ENCODE measurements at places on chromosomes 11 and 22.

DNA sequence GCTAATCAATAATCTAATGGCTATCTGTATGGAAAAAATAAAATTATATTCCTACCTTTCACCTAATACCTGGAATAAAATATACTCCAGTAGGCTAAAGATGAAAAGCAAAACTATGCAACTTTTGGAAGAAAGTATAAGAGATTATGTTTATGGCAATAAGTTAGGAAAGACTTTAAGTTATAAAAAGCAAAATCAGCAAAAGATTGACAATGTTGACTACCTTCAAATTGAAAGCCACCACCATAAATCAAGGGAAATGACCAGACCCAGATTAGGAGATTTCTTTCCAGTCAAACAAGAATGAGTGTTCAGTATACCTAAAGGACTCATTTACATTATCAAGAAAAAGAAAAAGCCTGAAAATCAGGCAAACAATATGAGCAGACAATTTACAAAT lies 159.1 kb upstream of the ZBED5 start:
- no peak for DNase-seq

DNA sequence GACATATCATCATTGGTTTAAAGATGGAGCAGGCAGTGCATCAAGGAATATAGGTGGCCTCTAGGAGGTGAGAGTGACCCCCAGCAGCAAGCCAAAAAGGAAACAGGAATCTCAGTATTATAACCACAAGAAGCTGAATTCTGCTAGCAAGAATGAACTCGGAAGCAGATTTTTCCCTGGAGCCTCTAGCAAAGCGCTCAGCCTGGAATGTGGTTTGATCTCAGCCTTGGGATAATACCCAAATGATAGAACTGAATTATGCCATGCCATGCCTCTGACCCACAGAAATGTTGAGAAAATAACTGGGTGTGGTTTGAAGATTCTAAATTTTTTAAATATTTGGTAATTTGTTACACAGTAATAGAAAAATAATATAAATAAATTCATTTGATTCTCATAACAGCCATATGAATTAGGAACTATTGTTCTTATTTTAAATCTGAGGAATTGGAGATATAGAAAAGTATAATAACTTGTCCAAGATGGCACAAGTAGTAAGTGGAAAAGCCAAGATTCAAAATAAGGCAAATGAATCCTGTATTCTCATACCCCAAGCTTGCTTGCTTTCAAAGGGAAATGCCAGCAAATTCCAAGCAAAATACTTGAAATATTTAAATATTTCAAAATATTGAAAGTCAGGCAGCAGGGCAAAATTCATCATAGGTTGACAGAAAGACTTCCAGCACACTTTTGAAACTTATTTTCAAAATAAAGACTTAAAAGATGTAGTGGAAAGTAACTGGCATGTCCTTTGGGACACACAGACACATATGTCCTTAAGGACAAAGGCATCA lies 567.4 kb downstream of the KCNA4 start:
- no peak for DNase-seq

DNA sequence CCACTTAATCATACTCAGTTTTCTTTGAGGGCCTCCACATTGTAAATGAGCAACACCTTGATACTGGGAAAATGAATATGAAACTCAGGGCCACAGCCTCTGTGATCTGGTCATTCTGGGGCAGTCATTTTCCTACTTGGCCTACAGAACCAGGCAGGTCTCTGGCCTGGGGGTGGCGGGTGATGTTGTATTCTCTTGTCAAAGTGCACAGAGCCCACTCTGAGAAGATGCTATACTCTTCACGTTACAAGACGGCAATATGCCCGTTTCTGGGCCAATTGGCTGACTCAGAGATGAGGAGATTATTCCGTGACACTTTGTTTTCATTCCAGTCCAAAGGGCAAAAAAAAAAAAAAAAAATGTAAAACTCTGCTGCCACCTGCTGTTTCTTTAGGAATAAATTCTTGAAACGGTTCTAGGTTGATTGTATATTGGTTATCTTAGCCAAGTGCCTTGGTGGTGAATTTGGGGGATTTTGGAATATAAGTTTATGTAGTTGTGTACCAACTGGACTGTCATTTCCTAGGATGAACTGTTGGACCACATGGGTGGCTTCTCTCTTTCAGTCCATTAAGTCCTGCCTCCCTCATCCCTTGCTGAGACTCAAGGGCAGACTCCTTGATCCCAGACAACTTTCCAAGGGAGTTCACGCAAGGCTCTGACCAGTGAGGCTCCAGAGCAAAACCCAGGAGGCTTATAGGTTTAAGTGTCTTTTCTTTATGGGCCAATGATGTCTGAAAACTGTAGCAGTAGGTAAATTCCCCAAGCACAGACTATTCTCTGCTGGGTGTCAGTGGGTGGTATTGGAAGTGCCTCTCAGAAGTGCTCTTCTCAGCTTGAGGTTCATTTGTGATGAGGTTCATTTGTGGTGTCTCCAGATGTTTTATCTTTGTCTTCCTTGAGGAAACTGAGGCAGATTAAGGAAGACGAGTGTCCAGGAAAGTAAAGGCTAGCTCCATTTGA lies 18.2 kb downstream of the ADM start:
- DNase-seq = peak; percentile 86

DNA sequence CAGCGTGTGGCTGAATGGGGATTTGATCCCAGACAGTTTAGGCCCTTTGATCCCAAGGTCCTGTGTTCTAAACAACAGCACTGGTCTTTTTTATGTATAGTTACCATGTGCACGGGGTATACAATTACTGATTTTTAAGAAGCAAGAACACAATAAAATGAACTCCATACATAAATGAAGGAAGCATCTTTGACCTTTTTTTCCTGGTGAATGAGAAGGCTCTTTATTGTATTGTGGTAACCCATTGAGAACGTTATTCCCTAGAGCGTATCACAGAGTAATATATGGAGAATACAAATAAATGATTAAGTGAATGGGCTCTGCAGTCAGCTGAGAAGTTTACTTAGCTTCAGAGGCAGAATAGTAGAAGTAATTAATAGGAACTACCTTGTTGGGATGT lies 563.6 kb downstream of the NTM start:
- no peak for DNase-seq

- no peak for DNase-seq
Measured at GRCh38 chr11:66343176-66343575, 1.7 kb downstream of the BRMS1 start.

GRCh38 chr22:19407649-19408606 lies 23.6 kb downstream of the HIRA start:
- DNase-seq = peak; percentile 88

- DNase-seq = no peak
Measured at GRCh38 chr11:75558939-75559843, 2.9 kb upstream of the SERPINH1 start.
